ENCODE measurements at places on chromosomes 13 and 19. TPM values are rescaled to one million over a fixed set of nuclear protein-coding genes. Genes with fewer than 3 reads are reported as not detected.

TJP3 gene
- 23.9 TPM for total RNA-seq

ACTMAP gene
- 10.3 TPM for total RNA-seq

REEP6 gene
- total RNA-seq: 14.3 TPM

CEACAM16 gene
- not detected for total RNA-seq

ZNF135 gene
- 9.8 TPM for total RNA-seq

ZNF433 gene
- total RNA-seq: 2.0 TPM

CGB3 gene
- total RNA-seq: not detected

ADGRE1 gene
- total RNA-seq: not detected

NEK3 gene
- total RNA-seq: 26.6 TPM
